ENCODE measurements at places on chromosomes 7 and 10. TPM values are rescaled to one million over a fixed set of nuclear protein-coding genes. Genes with fewer than 3 reads are reported as not detected.

- no peak for DNase-seq
These were observed 306.4 kb upstream of the FZD1 start for GRCh38 chr7:90957883-90958282.

DNA sequence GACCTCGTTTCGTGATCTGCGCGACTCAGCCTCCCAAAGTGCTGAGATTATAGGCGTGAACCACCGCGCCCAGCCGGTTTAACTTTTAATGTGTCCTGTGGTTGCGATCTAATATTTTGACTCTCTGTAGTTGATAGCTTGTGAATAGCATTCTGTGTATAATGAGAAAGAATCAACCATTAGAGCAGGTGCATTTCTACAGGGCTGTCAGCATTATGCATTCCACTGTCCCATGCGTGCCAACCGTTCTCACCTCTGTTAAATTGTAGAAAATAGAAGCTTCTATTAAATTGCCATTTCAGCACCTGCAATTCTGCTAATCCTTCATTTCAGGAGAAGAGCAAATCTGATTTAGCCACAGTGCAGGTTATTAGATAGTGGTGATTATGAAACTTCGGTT is 61.7 kb downstream of the VIM start:
- no peak for DNase-seq

DNA sequence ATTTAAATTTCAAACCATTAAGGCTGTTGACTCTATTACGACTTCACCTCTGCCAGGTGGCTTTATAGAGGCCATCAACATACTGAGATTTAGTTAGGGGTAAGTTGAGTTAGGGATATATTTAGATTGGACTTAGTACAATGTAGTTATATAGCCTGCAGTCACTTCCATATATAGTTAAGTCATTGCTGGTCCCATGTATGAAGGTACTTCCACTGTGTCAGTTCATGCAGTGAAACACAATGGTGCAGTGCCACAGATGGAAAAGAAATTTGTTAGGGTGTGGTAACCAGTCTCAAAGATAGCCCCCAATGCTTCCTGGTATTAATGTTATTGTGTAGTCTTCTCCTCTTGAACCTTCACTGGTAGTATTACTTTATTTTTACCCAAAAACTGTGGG is 12.6 kb upstream of the TSPAN13 start:
- DNase-seq: no peak

DNA sequence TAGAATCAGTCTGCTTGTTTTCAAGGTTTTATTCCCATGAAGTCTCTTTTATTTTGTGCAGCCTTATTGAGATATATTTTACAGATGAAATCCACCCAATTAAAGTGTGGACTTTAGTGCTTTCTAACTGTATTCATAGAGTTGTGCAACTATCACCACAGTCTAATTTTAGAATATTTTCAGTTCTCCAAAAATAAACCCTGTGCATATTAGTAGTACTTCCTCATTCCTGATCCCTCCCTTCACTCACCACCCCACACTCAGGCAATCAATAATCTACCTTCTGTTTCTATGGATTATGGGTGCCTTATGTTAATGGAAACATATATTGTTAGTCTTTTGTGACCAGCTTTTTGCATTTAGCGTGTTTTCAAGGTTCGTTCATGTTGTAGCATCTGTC is 185.7 kb upstream of the TMEM72 start:
- DNase-seq: no peak

GRCh38 chr7:131035088-131035770 is 292.4 kb upstream of the MKLN1 start:
- DNase-seq: no peak

The LIPF gene
- total RNA-seq: not detected

DNA sequence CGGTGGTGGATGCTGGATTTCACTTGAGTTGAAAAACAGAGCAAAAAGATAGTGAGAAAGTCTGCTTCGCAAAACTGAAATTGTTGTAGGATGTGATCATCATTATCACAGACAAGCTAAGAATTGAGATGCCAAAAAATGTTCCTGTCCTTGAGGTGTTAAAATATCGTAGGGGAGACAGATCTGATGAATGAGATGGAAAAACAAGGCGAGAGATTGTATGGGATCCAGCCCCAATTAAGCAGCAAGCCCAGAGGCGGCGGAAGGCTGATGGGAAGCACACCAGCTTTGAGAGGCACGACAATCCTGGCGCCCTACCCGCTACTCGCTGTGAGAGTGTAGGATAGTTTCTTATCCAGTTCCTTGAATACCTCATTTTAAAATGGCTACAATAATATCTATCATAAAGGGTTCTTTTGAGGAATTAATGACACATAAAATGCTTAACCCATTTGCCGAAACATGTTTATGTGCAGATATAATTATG is 131.1 kb upstream of the PTN start:
- no peak for DNase-seq

- DNase-seq: no peak
These were observed 33.7 kb downstream of the R3HCC1L start for GRCh38 chr10:98168147-98168546.

DNA sequence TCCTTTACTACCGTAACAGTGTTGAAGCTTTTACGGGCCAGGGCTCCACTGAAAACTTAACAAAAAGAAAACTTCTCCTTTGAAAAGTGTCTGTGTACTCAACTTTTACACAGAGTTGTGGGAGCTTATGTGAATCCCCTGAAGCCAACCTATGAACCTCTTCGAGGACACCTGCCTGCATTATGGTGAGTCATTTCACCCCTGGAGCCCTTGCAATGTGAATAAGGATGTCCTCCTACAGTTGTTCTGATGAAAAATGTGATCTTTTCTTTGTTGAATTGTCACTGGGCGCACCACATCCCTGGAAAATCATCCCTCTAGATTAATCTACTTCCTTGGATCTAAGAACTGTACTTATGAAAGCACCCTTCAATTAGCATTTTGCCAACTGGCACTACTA is 93.2 kb downstream of the SORCS1 start:
- no peak for DNase-seq

The MMRN2 gene
- 1.9 TPM for total RNA-seq

The GRID2IP gene
- not detected for total RNA-seq

The MBL2 gene
- not detected for total RNA-seq

DNA sequence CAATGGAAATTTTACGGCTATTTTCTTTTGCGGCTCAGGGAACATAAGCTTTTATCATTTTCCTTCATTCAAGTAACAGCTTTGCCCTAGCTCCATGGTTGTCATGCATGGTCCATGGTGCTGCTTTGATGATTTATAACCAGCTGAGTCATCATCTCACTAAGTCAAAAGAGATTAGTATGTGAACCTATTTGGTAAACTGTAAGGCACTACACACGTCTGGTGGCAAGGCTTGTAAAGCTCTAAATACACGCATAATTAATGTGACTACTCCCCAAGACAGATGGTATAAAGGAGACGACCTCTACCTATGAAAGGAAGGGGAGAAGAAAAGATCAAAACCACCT is 340.2 kb downstream of the KCNMA1 start:
- DNase-seq: peak; percentile 61

The FRAT2 gene
- total RNA-seq: 12.9 TPM

DNA sequence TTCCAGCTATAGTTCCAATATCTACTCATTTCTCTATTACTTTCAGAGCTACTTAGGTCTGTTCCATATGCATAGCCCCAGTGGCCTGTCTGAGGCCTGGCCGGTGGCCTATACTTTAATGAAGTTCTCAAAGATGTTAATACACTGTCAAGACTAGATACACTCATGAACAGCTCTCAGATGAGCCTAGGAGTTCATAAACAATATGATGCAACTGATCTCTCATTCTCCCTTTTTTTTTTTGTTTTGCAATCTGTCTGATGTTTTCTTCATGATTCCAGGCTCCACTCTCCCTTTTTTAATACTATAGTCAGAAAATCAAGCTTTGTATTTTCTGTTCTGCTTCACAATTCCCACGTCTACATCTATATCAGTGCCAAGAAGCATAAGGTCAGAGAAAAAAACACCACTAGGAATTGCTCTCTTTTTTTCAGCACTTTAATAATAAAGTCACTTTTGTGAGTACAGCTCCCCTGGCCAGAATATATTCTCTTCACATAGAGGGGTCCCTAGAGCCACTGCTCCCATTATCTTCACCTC is 321.0 kb downstream of the C7orf25 start:
- no peak for DNase-seq

GRCh38 chr10:122363722-122364463 is 10.6 kb upstream of the PLEKHA1 start:
- no peak for DNase-seq

DNA sequence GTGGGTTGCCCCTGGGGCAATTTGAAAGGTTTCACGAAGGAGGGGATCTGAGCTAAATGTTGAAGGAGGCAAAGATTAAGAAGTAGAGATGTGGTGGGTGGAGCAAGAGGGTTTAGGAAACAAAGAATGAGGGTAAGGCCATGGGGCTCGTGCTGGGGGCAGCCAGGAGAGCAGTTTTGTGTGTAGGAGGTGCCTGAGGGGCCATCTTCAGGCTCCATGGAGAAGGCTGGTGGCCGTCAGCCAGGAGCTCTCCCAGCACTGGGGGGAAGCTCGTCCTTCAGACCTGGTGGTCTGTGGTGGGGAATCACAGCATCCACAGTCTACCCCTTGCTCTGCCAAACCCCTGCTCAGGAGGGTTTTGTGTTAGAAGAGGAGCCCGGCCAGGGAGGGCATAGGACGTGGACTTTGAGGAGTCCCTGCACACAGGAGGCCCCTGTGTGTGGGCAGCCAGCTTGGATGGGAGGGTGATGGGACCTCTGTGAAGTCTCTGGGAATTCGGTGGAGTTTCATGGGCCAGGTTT is 11.8 kb upstream of the CXCL12 start:
- DNase-seq: no peak

The DPYSL4 gene
- total RNA-seq: not detected

- DNase-seq: no peak
These were observed 10.6 kb downstream of the CCNJ start for GRCh38 chr10:96053985-96054384.

GRCh38 chr7:45387837-45388236 is 186.3 kb upstream of the ADCY1 start:
- DNase-seq: no peak

- no peak for DNase-seq
These were observed 50.6 kb downstream of the PARD3 start for GRCh38 chr10:34764472-34764946.

DNA sequence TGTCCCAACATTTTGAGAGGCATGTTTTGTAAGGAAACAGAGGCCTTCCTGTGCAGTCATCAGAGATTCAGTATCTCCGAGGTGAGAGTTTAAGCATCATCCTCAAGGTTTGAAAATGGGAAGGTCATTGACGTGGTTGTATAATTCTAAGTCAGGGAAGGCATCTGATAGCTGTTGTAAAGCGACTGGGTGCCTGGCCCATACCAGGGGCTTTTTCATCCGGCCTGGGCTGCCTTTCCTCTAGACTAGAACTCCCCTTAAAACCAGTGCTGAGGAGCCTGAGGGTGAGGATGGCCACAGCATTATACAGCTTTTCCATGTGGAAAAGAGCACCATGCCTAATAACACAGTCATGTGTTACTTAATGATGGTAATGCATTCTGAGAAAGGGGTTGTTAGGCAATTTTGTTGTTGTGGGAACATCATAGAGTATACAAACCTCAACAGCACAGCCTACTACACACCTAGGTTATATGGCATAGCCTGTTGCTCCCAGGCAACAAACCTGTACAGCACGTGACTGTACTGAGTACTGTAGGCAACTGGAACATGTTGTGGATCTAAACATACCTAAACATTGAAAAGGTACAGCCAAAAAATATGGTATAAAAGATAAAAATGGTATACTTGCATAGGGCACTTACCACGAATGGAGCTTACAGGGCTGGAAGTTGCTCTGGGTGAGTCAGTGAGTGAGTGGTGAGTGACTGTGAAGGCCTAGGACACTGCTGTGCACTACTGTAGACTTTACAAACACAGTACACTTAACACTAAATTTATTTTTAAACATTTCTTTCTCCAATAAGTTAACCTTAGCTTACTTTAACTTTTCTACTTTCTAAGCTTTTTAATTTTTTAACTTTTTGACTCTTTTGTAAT is 13.5 kb upstream of the CACUL1 start:
- no peak for DNase-seq

DNA sequence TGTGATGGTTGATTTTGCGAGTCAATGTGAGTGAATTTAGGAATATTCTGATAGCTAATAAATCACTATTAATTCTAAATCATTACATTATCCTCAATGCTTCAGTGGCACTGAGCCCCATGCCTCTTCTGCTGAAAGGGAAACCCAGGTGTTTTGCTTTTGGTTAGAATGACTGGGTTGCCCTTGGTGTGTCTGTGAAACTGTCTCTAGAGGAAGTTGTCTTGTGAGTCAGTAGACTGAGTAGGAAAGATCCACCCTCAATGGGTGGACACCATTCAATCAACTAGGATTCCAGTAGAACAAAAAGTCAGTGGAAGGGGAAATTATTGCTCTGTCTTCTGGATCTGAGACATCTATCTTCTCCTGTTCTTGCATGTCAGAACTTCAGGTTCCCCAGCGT is 472.4 kb downstream of the ANKRD7 start:
- peak; percentile 3 for DNase-seq

The CHAT gene
- total RNA-seq: not detected

- peak; percentile 75 for DNase-seq
These were observed 3.4 kb downstream of the BAG3 start for GRCh38 chr10:119654540-119654939.

DNA sequence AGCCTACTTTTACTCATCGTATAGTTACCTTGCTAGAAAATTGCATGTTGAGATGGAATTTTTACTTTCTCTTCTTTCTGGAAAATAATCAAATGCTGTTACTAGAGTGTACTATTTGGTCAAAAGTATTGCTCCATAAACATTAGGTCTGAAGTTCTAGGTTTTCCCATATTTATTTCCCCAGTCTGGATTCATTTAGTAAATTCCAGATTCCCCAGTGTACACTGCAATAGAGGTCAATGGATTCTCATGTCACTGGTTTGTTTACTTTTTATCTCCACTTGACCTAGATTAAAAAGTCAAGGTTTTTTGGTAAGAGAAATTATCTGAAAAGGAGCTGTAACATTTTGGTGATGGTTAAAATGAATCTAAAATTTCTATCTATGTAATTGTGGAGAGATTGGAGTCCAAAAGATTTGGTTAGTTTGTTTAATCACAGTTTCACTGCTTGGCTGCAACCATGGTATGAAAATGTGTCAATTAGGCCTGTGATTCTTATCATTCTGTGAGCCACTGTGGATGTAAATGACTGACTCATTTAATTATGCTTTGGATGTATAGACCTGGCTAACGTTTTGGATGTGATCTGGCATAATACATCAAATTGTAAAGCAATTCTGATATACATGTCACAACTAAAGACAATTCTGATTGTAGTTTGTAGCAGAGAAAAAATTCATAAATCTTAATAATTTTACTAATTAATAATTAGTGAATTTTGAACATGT is 32.7 kb upstream of the STEAP4 start:
- no peak for DNase-seq

The GNB2 gene
- total RNA-seq: 92.6 TPM
